ENCODE measurements at places on chromosomes 3 and 15. TPM values are rescaled to one million over a fixed set of nuclear protein-coding genes. Genes with fewer than 3 reads are reported as not detected.

SPATA12 gene
- 0.04 TPM for total RNA-seq

ADIPOQ gene
- total RNA-seq, result not detected

SLC6A11 gene
- total RNA-seq, result under 0.01 TPM

DNA sequence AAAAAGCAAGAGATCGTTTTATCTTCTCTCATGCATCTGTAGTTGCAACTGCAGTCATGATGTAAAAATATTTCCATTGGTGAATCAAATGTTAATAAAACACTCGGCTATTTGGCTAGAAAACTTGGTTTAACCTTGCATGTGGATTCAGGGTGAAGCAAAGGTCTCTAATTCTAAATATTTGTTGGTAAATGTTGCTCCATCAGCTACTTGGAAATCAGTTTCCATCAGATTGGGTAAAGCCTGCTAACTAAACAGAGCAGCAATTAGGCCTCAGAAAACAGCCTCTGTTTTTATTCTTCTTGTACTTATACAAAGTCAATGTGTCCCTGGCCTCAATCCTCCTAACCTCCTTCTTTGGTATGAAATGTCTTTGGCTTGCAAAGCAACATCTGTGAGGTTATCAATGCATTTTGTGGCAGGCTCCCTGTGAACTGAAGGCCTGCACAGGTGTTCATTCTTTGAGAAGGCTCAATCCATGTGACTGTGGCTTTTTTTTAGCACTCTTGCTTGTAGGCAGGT, 312.3 kb downstream of the WDR72 start:
- no peak for DNase-seq

DNA sequence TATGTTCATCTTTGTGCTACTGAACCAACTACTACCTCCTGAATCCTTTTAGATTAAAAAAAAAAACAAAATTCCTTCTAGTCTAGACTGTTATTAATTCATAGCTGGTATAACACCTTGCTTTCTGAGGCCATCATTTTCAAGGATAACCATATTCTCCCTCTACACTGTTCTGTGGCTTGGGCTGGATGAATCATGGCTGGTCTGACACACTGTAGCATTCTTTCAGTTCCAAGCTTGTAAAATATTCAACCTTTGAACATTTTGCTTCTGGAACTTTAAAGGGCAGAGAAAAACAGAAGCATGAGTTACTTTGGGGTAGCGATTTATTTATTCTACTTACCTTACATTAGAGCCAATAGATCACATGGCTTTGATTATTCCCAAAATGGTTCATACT, 7.6 kb downstream of the HSPBAP1 start:
- DNase-seq, result no peak

DNA sequence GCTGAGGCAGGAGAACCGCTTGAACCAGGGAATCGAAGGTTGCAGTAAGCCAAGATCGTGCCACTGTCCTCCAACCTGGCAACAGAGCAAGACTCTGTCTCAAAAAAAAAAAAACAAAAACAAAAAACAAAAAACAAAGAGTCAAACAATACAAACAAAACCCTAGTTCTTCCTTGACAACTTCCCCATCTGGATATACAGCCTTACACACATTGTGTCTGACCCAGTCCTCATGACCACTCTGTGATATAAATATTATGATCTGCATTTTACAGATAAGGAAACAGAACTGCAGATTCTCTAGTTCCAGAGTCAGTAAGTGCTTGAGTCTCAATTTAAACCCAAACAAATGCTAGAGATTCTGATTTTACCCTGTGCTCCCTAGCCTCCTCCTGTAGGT, 4.8 kb upstream of the ESYT3 start:
- no peak for DNase-seq

DNA sequence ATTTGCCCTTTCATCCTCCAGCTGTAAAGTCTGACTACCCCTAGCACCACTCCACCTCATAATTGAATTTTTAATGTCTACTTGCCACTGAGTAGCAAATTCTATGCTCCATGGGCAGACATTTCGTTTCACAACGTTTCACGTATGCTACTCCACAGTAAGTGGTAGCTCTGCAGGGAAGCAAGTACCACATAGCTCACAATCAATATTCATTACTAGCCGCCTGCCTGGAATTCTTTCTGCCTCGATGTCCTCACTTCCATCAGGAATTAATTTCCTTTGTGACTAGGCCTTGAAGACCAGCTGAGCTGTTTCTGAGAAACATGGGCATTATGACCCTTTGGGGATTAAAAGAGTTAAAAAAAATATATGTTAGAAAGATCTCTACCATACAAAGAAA, 15.3 kb downstream of the NPTN start:
- DNase-seq, result no peak

DNA sequence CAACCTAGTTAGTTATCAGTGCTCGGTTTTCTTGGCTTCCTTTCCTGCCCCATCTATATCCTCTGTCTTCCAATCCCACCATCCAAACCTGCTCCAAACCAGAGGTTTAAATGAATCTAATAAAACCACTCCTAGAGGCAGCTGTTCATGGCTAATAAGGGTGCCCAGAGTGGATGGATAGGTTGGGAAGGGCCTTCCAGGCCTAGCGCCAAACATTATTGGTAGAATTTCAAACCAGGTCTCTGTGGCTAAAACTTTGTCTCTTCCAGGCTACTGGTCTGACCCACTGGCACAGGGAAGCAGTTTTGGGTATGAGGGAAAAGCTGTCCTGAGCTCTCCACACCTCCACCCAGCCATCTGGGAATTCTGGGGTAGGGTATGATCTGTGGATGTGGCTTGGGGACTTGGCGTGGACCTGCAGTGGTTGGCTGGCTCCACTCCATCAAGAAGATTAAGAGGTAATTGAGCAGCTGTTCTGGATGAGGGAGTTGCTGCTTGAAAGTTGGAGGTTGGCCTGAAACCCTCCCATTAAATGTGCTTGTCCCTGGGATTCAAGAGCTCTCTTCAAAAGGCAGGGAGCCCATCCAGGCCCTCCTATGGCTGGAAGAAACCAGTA, 29.3 kb upstream of the INSYN1 start:
- peak; percentile 93 for DNase-seq

- DNase-seq, result no peak
Observed at GRCh38 chr3:126446791-126447190, 28.9 kb downstream of the ZXDC start.
